ENCODE measurements at places on chromosomes 1 and 21.
A peak's percentile ranks its signal among the peaks of the same experiment; 100 is the strongest.

DNA sequence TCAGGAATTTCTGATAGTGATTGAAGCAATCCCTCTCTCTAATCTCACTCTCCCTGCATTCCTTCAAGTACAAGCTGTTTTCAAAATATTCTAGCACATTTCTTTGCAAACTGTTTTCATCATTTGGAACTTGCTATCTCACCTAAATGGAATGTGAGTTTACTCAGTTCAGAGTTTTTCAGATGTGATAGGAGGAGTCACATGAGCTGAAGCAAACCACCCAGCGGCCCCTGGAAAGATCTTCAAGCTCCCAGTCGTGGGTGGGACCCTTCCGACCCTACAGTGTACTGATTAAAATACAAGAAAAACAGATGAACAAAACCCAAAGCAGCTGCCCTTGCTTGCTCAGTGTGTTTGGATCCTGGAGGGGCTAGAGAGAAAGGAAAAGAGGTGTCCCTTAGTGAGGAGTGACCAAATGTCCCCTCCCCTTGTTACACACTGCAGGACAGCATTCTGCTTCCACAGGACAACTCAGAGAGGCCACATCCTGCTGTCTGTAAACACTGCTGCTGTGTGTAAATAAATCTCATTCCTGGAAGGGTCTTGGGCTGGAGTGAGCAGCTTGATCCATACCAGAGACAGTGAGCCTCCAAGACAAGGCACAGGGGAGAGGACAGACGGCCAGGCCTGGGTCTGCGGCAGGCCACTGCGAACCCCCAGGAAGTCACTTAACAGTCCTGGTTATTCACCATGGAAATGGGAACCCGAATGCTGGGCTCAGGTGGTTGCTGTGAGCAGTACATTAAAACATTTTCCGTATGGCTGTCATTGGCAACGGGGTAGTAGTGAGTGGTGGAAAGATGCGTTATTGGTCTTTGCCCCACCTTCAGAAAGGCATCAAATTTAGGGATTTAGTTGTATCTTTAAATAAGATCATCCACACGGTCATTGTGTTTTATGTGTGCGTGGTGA, 229.2 kb downstream of the RHOU start:
- DNase-seq, result no peak

- DNase-seq, result no peak
Observed at GRCh38 chr1:24981631-24982005, 51.5 kb upstream of the RUNX3 start.

- DNase-seq, result peak; percentile 19
Observed at GRCh38 chr21:35234725-35235124, 185.6 kb upstream of the RUNX1 start.

- DNase-seq, result no peak
Observed at GRCh38 chr1:84117868-84118267, 26.2 kb upstream of the PRKACB start.

DNA sequence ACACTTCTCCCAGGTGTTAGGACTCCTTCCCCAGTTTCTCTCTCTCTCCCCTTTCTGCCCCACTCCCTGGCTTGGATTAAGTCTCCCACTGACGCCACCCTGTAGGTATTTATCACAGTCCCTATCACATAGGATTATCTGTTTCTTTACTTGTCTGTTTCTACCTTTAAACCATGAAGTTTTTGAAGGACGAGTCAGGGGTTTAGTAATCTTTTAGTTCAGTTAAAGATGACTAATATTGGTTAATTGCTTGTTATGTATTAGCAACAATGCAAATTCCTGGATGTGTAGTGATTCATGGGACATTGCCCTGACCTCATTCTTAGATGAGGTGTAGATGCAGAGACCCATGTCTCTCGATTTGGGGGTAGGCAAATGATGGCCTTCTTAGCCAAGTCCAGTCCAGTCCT, 6.4 kb downstream of the LAMC1 start:
- DNase-seq, result no peak

GRCh38 chr1:105608713-105609112, 1447.8 kb upstream of the PRMT6 start:
- no peak for DNase-seq

- no peak for DNase-seq
Observed at GRCh38 chr1:1758059-1758621, 20.1 kb downstream of the NADK start.

DNA sequence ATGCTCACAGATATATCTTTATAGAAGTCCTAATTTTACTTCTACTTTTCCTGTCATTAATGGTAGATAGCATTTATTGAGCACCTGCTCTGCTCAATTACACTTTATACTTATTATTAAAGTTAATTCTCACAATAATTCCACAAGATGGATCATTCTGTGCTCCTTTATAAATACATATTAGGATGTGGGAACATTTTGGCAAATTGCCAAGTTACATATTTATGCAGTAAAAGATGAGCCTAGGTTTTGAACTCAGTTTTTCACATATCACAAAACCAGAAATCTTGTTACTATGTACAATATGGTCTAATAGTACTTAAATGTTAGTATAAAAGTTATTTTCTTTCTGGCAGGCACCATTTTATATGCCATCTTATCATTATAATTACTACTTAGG, 895.0 kb upstream of the B3GALT2 start:
- DNase-seq, result no peak

GRCh38 chr1:229620876-229621275, 5.0 kb downstream of the TAF5L start:
- no peak for DNase-seq

- no peak for DNase-seq
Observed at GRCh38 chr1:33683913-33684312, 180.0 kb upstream of the HMGB4 start.

- DNase-seq, result no peak
Observed at GRCh38 chr1:22612671-22613571, 23.5 kb upstream of the C1QA start.

DNA sequence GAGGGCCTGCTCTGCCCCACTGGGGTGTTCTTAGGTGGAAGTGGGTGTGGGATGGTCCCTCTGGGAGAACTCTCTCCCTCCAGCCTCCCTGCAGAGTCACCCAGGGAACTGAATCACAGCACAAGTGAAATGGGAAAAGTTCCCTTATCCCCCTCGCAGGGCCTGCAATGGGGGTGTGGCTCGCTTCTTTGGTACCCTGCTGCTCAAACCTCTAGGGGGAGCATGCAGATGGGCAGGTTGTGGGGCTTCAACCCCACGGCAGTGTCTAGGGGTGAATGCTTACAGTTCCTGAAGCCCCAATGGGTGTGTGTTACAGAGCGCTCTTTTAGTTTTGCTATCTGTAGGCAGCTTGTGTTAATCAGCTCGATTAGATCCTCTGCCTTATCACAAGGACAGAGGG, 59.0 kb upstream of the TINAGL1 start:
- no peak for DNase-seq

- DNase-seq, result no peak
Observed at GRCh38 chr1:177817937-177818875, 151.7 kb downstream of the SEC16B start.

- DNase-seq, result no peak
Observed at GRCh38 chr1:156862997-156863599, 2.4 kb downstream of the NTRK1 start.

DNA sequence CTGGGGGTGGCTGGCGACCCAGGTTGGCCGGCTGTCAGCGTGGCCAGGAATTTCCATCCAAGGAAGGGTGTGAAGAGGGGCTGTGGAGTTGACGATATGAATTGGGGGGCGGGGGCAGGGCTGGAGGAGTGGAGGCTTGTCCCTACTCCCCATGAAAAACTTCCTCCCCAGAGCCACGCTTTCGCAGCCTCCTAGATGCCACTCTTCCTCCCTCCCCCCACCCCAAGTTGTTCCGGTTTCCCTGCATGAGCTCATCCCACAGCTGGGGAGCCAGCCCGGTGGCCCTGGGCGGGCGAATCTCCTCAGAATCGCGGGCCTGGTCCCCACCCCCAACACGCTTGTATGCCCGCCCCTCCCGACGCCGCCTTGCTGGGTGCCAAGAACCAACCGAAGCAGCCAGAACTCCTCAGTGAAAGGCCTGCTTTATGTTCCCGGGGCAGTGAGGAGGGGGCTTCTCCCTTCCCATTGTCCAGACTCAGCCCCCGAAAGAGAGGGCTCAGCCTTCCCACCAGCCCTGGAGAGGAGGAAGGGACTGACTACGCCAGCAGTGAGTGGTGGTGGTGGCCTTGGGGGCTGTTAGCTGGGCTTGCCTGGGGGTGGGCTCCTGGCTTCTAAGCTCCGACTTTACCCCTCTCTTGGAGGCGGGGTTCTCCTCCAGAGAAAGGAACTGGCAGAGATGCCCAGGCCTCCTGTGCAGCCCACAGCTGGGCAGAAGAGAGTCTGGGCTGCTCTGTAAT, 1.8 kb upstream of the CSMD2 start:
- DNase-seq, result no peak

- peak; percentile 73 for DNase-seq
Observed at GRCh38 chr1:157566484-157567300, 14.4 kb upstream of the FCRL5 start.

DNA sequence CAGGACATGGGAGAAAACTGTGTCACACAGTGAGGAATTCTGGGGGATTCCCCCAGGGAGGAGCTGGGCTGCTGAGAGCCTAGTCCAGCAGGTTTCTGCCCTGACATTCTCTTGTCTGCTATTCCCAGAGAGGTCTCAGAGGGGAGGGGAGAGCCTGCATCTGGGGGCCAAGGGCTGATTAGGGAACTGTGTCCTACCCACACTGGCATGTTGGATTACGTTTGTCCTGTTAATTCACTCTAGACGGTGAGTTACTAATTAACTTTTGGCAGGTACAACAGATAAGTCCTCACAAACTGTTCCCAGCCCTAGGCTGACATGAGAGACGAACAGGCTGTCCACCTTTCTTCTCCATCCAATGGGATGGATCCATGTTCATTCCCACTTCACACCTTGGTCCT, 2.6 kb upstream of the SH3BGRL3 start:
- no peak for DNase-seq

GRCh38 chr1:5664081-5664768, 328.0 kb downstream of the NPHP4 start:
- no peak for DNase-seq

DNA sequence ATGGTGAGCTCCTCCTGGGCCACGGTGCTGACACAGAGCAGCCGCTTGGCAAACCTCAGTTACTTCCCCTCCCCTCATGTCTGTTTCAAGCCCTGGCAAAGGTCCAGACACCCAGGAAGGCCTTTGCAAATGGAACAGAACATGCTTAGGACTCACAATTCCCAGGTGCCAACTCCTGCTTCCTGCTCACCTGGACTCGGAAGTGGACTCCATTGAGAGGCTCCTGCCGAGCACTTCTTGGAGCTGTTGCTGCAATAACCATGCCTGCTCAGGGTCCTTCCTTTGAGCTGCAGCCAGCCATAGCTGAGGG, 10.7 kb downstream of the DCST2 start:
- DNase-seq, result no peak

- DNase-seq, result no peak
Observed at GRCh38 chr1:226985839-226986463, 45.9 kb downstream of the COQ8A start.

GRCh38 chr1:161171191-161171590, 5.0 kb downstream of the PPOX start:
- DNase-seq, result no peak

DNA sequence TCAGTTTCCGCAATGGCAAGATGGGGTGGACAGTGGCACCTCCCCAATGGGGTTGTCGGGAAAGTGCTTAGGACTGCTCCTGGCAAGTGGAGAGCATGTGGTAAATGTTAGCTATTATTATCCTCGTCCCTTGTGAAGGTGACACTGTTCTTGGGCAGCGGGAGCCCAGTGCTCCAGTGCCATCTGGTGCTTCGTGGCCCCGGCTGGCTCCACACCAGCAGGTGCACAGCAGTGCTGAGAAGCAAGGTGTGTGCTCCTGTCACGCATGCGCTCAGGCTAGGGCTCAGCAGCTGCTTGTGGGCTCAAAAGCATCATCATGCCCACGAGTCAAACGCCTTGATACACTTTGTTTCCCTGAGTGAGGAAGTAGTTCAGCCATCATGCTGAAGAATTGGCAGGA, 24.9 kb upstream of the KCNC4 start:
- no peak for DNase-seq

- no peak for DNase-seq
Observed at GRCh38 chr1:227949954-227950734, 2.4 kb upstream of the WNT9A start.

GRCh38 chr1:21165646-21166045, 11.1 kb downstream of the EIF4G3 start:
- no peak for DNase-seq

DNA sequence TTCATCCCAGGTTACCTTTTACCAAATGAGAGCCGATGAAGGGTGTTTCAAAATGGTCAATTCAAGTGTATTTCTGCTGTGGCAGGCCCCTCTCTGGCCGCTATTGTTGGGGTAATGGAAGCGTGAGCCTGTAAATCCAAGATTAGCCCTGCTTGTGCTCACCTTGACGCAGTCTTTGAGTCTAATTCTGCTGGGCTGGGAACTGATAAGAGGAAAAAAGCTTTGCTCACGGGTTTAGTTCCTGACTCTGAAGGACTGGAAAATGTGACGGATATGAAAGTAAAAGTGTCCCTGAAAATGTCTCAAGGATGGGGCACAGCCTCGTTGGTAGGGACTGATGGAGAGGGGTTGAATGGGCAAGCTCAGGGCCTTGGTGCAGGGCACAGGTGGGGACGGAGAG, 125.9 kb upstream of the GALNT2 start:
- DNase-seq, result no peak

DNA sequence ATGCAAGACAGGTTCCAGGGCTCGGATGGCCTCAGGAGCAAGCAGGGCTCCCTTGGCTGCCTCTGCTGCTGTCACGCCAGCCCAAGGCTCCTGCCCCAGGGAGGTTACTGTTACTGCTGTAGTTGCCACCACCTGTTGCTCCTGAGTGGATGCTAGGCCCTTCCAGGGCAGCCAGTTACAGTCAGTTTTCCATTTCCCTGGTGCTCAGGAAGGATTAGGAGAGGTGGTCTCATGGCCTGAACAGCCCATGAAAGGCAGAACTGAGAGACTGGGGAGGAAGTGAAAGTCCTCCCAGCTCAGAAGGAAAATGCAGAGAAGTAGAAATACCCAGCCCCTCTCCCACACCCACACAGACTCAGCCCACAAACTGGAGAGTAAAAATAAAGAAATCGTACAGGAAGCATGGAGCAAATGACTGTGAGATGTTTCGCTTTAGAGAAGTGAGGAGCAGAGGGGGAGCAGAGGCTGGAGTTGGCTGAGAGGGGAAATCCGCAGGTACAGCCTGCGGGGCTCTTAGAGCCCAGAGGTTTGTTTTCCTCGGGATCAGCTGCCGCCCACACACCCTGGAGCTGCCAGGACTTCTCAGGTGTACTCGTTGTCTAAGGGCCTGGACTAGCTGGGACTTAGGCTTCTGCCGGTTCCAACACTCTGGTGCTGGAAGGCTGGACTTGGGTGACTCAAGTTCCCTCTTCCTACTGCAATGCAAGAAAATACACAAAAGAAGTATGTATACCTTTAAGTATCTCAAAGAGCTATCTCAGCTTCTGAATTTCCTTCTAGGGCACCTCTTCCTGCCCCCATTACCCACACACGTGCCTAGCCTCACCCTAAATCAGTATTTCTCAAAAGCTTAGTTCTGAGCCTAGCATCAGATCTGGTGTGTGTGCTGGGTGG, 2.3 kb downstream of the IL6R start:
- DNase-seq, result peak; percentile 69

DNA sequence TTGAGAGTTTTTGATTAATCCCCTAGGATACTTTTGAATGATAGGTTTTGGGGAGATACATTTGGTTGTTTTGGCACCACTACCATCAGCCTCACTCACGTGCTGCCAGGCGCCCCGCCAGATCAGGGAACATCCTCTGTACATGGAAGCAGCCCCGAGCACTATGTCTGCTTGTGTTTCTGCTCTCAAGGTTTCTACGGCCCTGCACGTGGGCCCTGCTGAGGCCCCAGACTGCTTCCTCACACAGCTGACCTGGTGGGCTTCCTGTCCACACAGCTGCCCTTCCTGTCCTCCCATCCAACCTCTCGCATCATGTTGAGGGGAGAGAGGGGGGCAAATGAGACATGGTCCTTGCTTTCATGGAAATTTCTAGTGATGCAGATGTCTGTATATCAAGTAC, 20.0 kb downstream of the ADARB1 start:
- DNase-seq, result no peak

Data from germinal center (tissue), 1 donor.